ENCODE measurements at places on chromosomes 5 and 9.

GRCh38 chr5:103452666-103453065 lies 109.9 kb downstream of the NUDT12 start:
- DNase-seq: no peak

- no peak for DNase-seq
Measured at GRCh38 chr5:180345781-180346180, 7.4 kb downstream of the GFPT2 start.

- DNase-seq: no peak
Measured at GRCh38 chr9:85501456-85501855, 240.3 kb downstream of the AGTPBP1 start.

GRCh38 chr9:83432877-83433550 lies 105.2 kb downstream of the FRMD3 start:
- DNase-seq: no peak

DNA sequence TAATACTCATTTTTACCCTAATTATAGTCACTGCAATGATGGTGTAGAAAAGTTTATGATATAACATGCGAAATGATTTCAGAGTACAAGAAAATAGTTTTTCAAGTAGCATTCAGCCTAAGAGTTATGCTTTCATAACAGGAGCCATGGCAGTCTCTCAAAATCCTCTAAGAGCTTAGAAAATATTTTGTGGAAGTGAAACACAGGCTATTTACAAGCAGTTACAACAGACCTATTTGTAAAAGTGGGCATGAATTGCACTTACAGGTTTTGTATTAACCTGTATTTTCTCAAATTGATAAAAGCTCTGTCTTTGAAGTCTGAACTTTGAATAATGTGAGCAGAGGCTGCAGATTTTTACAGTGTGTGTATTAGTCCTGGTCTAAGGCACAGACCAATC lies 523.3 kb downstream of the LRRC70 start:
- DNase-seq: no peak

DNA sequence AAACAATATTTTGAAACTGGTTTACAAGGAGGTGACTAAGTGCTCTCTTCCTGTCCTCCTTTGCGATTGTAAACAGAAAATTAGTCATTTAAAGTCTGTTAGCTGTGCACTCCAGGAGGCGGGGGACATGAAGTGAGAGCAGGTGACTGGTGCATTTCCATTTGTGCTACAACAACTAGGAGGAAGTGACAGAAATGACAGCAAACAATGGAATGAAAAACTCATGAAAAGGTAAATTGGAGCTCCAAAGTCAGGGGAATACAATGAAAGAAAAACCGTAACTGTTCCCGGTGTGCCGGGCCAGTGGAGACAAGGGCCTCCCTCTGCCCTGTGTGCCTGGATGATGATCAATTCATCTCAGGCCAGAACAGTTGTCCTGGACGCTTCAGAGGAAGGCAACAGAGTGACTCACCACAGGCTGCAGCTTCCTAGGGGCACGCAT lies 439.9 kb downstream of the GADD45G start:
- DNase-seq: no peak

GRCh38 chr9:35845824-35846771 lies 17.1 kb downstream of the TMEM8B start:
- DNase-seq: no peak

DNA sequence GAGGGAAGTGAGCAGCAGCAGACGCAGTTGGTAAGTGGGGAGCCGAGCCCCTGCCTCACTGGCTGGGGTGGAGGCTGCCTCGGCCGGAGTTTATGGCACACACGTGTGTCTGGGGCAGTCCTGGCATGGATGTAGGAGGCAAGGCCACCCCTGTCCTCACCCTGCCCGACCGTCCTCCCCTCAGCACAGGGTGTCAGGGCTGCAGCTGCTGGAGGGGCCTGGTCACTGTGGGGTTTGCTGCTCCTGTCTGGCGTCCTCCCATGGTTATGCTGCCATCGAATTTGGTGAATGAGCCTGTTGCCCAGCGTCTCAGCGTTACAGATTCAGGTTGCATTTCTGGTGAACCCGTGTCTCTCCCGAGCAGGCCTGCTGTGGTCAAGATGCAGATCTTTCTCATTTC lies 32.4 kb downstream of the CEP72 start:
- no peak for DNase-seq

- DNase-seq: no peak
Measured at GRCh38 chr5:156560002-156560401, 233.0 kb downstream of the SGCD start.

- no peak for DNase-seq
Measured at GRCh38 chr9:126485662-126486061, 128.1 kb upstream of the LMX1B start.

- DNase-seq: peak; percentile 84
Measured at GRCh38 chr5:125484742-125485641, 738.6 kb upstream of the ZNF608 start.

- no peak for DNase-seq
Measured at GRCh38 chr5:91468651-91469422, 85.7 kb upstream of the ARRDC3 start.

- DNase-seq: no peak
Measured at GRCh38 chr5:137122558-137122957, 376.6 kb downstream of the SPOCK1 start.

- no peak for DNase-seq
Measured at GRCh38 chr9:137078701-137079400, 1.5 kb downstream of the UAP1L1 start.

DNA sequence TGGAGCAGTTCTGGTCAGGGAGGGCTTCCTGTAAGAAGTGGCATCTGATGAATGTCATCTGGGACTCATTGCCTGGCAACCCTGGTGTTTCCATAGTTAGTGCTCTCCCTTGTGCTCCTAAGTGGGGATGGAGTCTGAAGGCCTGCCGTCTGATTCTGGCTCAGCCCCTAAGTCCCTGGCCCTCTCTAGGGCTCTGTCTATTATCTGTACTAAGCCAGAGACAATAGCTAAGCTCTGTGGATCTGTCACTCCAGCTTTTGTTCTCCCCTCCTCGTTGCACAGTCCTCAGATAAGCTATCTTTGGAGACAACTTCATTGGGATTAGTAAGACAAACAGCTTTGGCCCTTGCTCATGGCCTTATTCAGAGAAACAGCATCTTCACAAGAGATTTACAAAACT lies 30.6 kb upstream of the TTC1 start:
- DNase-seq: no peak

DNA sequence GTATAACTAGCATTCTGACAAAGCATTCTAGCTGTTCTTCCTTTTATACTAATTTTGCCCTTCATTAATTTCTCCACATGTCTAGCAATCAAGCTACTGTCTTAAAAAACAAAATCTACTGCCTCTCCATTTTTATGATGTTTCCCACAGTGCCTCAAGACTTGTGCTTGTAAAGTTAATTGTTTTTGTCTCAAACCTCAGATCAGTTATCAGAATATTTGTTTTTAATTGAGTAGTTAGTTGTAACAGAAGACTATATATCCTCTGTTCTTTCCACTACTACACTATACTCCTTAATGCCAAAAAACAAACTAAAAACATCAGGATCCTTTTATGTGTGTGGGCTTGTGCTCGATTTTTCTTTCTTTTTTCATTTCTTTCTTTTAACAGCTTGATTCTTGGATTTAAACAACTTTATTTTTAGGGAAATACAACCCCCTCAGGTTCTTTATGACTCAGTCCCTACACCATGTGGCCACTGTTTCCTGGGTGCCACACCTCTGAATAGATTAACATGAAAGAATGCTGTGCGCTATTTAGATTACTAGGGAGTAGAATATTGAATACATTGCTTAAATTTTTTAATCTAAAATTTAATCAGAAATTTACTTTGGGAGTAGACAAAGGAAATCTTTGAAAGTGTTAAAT lies 1.2 kb downstream of the ASPN start:
- no peak for DNase-seq

GRCh38 chr9:28073270-28073669 lies 500.0 kb upstream of the C9orf72 start:
- peak; percentile 71 for DNase-seq

DNA sequence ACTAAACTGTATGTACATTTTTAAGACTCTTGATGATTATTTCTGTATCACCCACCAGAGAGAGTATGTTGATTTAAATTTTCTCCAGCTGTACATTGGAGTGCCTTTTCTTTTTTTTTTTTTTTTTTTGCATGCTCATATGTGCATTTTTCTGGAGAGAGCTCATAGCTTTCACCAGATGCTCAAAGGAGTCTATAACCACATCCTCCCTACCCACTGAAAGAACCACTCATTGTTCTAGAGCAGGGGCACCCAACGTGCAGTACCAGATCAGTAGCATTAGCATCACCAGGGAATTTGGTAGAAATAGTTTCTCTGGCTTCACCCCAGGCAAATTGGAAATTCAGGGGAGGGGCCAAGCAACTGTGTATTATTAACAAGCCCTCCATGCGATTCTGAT lies 53.9 kb upstream of the TMEM171 start:
- DNase-seq: no peak

DNA sequence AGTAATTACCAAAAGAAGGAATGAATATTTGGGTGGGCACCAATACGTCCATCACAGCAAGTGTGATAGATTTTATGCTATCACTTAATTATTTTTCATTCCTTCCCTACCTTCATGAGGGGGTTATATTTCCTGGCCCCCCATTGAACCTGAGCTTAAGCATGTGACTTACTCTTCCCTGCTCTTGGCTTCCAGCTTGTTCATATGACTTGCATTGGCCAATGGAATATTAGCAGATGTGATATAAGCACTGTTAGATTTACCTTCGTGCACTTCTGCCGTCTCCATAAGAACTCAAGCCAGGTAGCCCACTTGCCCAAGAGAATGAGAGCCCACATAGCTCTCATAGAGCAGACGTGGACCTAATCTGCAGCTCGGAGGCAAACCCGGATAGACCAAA lies 99.1 kb upstream of the SMARCA2 start:
- no peak for DNase-seq

DNA sequence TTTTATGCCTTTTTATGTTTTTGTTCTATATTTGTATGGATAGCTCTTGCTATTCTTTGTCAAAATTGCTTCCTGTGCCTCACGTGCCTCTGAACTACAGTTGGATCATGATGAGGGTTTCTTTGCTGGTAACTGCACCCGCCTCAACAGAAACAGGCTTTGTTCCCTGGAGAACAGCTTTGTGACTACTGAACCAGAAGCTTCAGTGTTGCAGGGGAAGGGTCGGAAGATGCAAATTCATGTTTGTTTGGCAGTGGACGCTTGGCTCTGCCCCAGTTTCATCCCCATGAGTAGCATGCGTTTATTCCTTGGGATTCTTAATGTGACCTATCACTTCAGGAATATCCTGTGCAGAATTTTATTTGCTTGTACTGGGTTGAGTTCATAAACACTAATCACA lies 959.1 kb upstream of the WWC1 start:
- no peak for DNase-seq

DNA sequence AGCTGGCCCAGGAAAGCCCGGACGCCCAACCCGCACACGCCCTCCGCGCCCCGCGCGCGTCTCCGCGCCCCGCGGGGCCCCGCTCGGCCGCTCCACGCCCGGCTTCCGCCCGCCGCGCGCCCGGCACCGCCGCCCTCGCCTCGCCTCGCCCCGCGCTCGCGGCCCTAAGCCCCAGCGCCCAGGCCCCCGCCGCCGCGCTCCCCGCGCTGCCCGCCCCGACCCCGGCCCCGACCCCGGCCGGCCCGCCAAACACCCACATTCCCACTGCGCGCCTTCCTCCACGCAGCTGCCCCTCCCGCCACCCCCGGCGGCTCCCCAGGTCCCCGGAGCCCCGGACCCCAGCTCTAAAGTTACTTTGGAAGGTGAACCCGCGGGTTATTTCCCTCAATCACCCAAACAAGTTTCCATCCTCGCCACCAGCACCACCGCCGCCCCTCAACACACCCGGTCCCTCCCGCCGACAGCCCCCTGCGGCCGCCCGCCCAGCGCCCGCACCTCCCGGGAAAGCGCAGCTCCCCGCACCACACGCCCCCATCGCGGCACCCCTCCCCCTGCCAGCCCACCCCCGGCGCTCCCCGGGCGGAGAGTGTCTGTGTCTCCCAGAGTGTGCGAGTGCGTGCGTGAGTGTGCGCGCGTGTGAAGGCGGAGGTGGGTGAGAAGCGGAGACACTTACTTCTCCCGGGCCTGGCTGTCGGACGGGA lies 439 bp downstream of the SSBP2 start:
- no peak for DNase-seq

GRCh38 chr9:16535555-16535954 lies 334.9 kb downstream of the BNC2 start:
- DNase-seq: no peak

GRCh38 chr9:18173923-18174322 lies 300.0 kb upstream of the ADAMTSL1 start:
- DNase-seq: no peak

DNA sequence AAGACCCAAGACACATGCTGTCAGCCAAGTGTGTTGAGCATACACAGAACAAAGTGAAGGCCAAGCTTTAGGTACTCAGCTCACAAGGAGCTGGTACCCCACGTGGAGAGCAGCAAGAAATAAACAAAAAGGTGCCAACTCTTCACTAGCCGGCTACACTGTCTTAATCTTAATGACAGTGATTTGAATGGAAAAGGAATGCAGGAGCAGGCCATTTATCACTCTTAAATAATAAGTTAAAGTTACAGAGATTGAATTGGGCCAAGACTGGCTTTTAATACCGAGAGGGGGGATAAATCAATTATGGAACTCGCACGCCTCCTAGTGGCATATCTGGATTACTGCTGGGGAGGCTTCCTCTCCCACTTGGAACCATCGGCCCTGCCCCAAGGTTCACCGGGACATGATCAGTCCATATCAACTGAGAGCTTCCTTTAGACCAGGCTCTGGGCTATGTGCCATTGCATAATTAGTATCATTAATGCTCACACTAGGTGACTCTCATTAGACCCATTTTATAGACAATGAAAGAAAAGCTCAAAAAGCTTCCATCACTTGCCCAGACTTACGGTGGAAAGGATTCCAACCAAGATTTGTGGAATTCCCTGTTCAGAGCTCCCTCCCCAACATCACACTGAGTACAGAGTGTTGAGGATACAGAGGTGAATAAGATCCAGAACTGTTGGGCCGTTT lies 94.0 kb downstream of the ACTL7B start:
- DNase-seq: peak; percentile 49

DNA sequence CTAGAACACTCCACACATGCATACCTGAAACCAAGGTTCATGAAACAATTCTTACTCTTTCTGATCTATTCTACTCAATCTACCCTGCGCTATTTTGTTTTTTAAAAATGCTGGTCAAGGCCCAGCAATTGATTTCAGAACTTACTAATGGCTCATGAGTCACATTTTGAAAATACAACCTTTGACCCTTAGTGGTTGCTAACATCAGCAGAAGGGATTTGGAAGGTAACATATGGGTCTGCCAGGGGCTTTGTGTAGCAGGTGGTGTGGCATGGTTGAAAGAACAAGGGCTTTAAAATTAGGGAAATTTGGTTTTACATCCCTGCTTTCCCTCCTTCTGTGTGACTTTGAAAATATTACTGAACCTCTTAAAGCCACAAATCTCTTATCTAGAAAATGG lies 101.4 kb downstream of the ATG10 start:
- DNase-seq: peak; percentile 84

DNA sequence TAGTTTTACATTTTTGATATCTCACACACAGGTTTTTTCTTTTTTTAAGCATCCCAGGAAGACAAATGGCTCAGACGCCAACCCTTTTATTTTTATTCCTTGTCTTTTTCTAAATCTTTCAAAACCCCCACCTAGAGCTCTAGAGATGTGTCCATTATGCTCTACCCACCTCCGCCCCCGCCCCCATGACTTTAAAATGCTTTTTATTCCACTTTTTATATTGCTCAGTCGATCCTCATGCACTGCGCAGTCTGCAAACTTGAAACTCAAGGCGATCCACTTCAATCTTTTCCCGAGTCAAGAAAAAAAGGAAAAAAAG lies 411 bp upstream of the MAT2B start:
- no peak for DNase-seq

- no peak for DNase-seq
Measured at GRCh38 chr5:96415897-96416296, 17.2 kb downstream of the PCSK1 start.

GRCh38 chr5:25955337-25955736 lies 1083.0 kb downstream of the CDH9 start:
- peak; percentile 30 for DNase-seq
